Effector memory CD8-positive, alpha-beta T cell (primary cell): ENCODE measurements at places on chromosomes 1 and 21.

DNA sequence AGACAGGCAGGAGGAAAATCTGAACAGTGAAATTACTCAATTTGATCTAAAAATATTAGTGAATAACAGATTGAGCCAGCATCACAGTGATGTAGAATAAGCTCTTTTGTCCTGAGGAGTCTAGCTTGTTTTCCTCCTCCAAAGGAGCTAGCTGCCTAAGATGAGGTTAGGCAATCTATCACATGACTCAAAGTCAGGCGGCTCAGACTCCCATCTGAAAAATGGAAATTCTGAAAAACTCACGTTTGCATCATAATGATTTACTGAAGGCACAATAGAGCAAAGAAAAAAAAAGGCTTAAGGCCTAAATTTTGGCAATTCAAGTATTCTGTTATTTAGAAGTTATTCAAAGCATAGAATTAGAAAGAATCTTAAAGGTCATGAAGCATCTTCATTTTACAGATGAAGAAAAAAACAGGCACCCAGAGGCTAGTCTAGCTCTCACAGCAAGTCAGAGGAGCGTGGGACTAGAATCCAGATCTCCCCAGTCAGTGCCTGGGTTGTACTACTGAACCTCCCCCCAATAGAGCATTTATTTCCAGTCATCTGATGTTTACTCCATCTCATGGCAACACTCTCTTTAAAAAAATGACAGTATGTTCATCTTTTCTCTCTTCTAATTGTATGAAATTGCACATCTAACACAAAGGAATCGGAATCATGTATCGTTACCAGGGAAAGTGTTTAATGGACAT, 62.5 kb upstream of the ATF3 start:
- no peaks in the 10 kb centered on the region for H3K36me3 ChIP-seq
- no peak overlapping the region for H3K27ac ChIP-seq
- H3K4me3 ChIP-seq: no peak overlapping the region
- peaks cover 15% of the 10 kb centered on the region for H3K27me3 ChIP-seq

DNA sequence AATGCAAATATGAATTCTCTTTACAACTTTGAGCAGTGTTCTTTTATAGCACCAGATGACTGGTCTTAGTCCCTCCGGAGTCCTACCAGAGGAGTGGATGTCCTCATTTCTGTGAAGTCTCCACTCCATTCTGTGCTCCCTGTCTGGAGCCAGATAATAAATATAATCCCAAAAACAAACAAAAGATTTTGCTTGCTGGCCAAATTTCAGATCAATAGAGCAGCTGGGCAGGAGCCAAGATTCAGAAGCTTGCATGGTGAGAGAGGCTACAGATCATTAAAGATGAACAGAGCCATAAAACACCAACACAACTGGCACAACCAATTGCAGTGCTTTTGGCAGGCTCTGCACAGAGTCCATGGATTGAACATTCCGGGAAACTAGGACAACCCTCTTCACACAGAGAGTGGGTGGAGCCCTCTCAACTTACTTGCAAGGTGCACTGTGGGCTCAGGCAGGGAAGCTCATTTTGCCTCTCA, 231.5 kb upstream of the SNX7 start:
- no peak overlapping the region for H3K27ac ChIP-seq
- DNase-seq: no peak
- no peak overlapping the region for H3K4me3 ChIP-seq
- peaks cover 2% of the 10 kb centered on the region for H3K4me1 ChIP-seq
- H3K36me3 ChIP-seq: no peaks in the 10 kb centered on the region
- H3K27me3 ChIP-seq: no peaks in the 10 kb centered on the region

DNA sequence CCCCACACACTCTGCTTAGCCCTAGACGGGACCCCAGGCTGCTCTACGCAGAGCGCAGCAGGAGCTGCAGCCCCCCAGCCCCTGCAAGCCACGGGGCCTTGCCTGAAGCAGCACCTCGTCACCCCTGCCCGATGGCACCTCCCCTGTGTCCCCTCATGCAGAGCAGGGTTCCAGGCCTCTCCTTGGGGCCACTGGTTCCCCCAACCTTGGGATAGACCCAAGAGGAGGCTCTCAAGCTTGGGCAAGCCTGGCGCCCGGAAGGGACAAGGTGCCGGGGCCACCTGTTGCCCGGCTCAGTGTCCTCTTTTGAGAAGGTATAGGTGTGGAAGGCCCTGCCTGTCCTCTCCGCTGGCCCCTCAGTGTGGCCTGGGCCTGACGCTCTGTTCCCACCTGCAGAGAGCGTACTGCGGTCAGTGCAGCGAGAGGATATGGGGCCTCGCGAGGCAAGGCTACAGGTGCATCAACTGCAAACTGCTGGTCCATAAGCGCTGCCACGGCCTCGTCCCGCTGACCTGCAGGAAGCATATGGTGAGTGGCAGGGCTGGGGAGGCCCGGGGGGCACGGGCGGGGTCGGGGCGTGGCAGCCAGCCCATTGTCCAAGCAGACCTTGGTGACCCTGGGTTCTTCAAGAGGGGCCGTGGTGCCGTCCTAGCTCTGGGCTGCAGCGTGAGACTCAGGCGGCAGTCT, 50.6 kb downstream of the FAAP20 start:
- H3K27me3 ChIP-seq: no peaks in the 10 kb centered on the region
- H3K27ac ChIP-seq: no peak overlapping the region
- peaks cover 6% of the 10 kb centered on the region for H3K4me1 ChIP-seq
- no peak for DNase-seq

DNA sequence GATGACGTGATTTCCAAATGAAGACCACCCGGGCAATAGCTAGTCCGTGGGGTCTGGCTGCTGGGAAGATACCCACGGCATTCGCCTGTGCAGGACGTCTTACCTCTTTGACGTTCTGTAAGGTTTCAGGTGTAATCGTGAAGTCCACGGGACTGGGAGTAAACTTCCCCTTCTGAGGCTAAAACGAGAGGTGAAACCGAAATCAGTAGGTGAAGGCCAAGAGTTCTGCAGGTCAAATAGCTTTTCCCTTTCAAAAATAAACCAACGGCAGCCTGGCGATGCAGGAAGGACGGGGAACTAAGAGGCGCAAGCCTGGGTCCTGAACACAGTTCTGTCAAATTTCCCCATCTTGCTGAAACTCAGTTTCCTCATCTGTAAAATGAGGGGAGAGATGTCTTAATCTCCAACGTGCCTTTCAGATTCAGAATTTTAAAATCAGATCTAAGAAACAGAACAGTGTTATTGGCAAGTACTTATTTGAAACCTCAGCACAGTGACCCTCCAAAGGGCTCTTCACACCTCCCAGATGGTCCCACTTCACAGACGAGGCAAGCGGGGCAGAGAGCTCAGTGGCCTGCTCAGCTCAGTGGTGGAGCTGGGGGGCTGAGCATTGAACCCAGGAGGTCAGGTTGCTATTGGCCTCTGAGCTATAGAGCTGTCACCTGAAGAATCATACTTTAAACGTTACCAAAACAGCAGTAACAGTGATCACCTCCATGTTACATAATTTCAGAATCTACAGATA, 34.7 kb downstream of the VPS26C start:
- H3K27me3 ChIP-seq: no peaks in the 10 kb centered on the region
- H3K36me3 ChIP-seq: peaks cover 49% of the 10 kb centered on the region
- DNase-seq: no peak
- no peak overlapping the region for H3K4me3 ChIP-seq
- peak overlapping the region; percentile 71 for H3K27ac ChIP-seq

DNA sequence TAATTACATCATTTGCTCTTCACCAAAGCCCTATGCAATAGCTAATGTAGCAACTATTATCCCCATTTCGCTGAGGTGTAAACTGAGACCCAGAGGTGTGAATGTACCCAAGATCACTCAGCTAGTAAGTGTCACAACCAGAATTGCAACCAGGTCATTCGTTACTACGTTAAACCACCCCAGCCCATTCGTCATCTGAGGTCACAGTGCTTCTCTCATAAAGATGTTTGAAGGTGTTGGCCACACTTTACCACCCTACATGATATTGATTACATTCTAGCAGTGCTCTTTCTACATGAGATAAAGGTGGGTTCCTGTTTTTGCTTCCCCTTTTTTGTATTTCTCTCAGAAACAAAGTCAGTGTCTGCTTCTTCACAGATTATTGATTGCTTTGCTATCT, 195.3 kb downstream of the ZBTB18 start:
- DNase-seq: no peak
- H3K27ac ChIP-seq: no peak overlapping the region
- no peak overlapping the region for H3K4me3 ChIP-seq
- no peaks in the 10 kb centered on the region for H3K27me3 ChIP-seq
- H3K36me3 ChIP-seq: no peaks in the 10 kb centered on the region

GRCh38 chr1:162736633-162737067, 53.9 kb upstream of the HSD17B7 start:
- no peaks in the 10 kb centered on the region for H3K36me3 ChIP-seq
- no peak overlapping the region for H3K27ac ChIP-seq
- no peaks in the 10 kb centered on the region for H3K4me1 ChIP-seq
- DNase-seq: no peak
- H3K27me3 ChIP-seq: peaks cover 7% of the 10 kb centered on the region
- no peak overlapping the region for H3K4me3 ChIP-seq

GRCh38 chr21:17461582-17461981, 51.3 kb upstream of the CXADR start:
- H3K36me3 ChIP-seq: no peaks in the 10 kb centered on the region
- no peak for DNase-seq
- H3K27me3 ChIP-seq: peaks cover 4% of the 10 kb centered on the region

DNA sequence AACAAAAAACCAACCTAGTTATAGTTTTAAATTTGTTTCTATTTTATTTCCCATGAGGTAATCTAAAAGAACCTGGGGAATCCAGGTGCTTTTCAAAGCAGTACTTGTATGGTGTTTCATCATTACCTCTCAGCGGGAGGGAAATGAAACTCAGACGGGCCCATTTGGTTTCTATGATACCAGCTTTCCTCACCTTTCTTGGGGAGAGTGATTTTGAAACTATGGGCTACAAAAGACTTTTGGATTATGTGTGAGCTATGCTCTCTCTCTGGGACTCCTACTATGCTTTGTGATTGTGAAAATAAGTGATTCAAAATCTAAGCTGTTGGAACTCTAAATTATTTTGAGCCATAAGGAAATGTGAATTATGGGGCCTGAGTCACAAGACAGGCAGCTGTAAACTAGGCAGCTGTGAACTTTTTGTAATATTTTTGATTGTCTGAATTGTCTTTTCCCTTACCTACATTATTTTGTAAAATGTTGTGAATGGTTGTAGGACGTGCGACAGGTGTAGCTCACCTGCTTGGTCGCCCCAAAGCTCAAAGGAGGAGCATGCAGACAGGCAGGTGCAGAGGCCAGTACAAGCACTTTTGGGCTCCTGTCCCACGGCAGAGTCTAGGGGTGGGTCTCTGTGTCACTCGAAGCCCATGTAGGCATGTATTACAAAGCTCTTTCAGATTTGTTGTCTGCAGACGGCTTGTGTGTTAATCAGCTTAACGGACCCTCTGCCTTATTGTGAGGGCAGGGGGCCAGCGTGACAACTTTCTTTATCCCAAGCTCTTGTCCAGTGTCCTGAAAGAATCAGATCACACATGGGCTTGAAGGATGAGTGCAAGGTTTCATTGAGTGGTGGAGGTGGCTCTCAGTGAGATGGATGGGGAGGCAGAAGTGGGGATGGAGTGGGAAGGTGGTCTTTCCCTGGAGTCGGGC, 64.8 kb upstream of the BACH1 start:
- peaks cover 51% of the 10 kb centered on the region for H3K27me3 ChIP-seq
- no peak for DNase-seq

- no peak overlapping the region for H3K27ac ChIP-seq
- H3K36me3 ChIP-seq: no peaks in the 10 kb centered on the region
- peaks cover 21% of the 10 kb centered on the region for H3K27me3 ChIP-seq
- DNase-seq: no peak
These were observed 78.8 kb downstream of the EPHB2 start for GRCh38 chr1:22789356-22789994.

GRCh38 chr21:42021371-42022090, 11.4 kb upstream of the ZBTB21 start:
- H3K27me3 ChIP-seq: peaks cover 62% of the 10 kb centered on the region
- H3K27ac ChIP-seq: no peak overlapping the region
- no peak for DNase-seq
- H3K4me3 ChIP-seq: no peak overlapping the region
